ENCODE measurements at places on chromosomes 2 and 18.

GRCh38 chr2:15909157-15909556 is 31.2 kb upstream of the MYCN start:
- DNase-seq, result no peak

DNA sequence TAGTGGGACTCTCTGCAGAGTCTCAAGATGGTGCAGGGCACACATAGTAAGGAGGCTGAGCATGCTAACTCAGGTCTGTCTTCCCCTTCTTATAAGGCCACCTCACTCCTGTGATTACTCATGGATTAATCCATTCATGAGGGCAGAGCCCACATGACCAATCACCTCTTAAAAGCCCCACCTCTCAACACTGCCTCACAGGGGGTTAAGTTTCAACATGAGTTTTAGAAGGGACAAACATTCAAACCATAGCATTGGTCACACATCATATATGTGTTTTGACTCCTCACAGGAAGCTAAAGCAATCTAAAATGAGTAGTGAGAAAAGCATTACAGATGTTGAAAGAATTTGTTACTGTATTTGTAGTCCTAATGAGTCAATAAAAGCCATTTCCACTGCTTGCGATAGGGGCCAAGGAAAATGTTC is 57.5 kb downstream of the DTNA start:
- no peak for DNase-seq

- no peak for DNase-seq
Observed at GRCh38 chr2:37323781-37324535, 675 bp downstream of the PRKD3 start.

GRCh38 chr2:202237787-202238233 is 587 bp downstream of the SUMO1 start:
- peak; percentile 60 for DNase-seq

GRCh38 chr2:30136764-30137444 is 9.9 kb upstream of the YPEL5 start:
- DNase-seq, result no peak

DNA sequence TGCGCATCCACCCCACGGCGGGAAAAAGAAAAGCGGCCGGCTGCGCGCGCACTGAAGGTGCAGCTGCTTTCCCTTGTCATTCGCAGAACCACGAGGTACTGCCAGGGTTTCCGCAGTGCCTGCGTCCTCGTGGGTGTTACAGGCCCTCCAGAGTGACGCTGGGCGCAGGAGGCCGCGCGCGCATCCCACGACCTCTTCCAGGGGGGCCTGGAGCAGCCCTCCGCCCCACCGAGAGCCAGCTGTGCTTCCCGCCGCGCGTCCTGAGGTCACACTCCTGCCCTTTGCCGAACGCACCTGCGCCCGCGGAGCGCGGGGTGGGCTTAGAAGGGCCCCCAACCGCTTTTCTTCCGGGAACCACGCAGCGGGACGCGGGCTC is 378 bp upstream of the IAH1 start:
- no peak for DNase-seq

GRCh38 chr2:240919161-240919781 is 13.1 kb downstream of the CROCC2 start:
- DNase-seq, result no peak

DNA sequence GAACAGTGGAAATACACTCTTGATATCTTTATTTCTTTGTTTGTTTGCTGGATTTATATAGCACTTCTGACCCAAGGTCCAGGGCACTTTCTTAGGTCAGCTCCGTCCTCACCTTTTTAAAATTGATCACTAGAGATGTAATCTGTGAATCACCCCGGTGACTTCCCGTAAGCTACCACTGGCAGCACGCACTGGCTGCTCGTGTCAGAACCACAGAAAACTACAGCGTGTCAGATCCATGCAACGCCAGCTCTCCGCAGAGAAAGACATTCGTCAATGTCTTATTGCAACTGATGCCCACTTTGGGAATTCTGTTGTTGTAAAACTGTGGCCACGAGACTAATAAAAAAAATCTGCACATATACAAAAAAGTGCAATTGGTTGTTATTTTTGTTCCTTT is 779.4 kb upstream of the ZEB2 start:
- no peak for DNase-seq

- no peak for DNase-seq
Observed at GRCh38 chr2:28486526-28486925, 9.3 kb upstream of the PLB1 start.

DNA sequence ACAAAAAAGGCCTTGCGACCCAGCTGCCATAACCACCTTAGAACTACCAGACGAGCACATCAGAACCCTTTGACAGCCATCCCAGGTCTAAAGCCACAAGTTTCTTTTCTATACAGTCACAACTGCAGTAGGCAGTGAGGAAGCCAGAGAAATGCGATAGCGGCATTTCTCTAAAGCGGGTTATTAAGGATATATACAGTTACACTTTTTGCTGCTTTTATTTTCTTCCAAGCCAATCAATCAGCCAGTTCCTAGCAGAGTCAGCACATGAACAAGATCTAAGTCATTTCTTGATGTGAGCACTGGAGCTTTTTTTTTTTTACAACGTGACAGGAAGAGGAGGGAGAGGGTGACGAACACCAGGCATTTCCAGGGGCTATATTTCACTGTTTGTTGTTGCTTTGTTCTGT is 48.8 kb downstream of the FEZ2 start:
- DNase-seq, result no peak

DNA sequence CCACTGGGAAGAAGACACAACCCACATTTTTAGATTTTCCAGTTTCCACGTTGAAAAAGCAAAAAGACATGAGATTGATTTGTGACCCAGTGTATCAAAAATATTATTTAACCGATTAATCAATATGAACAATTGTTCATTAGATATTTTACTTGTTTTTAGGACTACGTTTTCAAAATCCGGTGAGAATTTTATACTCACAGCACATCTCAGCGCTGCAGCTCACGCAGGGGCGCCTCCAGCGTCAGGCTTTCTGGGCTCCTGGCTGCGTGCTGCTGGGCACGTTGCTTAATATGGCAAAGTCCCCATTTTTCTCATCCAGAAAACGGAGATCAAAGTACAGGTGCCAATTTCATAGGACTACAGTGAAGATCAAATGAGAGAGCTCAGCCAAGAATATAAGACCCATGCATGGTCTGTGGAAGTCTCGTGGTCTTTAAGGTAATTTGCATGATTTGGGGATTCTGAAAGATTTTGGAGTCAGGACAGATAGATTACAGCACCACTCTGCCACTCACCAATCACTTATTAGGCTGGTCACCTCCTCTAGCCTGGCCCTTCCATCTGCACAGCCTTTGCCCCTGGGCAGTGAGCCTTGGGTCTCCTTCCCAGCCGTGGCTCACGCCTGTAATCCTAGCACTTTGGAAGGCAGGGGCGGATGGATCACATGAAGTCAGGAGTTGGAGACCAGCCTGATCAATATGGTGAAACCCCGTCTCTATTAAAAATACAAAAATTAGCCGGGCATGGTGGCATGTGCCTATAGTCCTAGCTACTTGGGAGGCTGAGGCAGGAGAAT is 36.2 kb downstream of the PTPN18 start:
- no peak for DNase-seq

- peak; percentile 35 for DNase-seq
Observed at GRCh38 chr2:207683879-207684627, 27.4 kb upstream of the CCNYL1 start.

DNA sequence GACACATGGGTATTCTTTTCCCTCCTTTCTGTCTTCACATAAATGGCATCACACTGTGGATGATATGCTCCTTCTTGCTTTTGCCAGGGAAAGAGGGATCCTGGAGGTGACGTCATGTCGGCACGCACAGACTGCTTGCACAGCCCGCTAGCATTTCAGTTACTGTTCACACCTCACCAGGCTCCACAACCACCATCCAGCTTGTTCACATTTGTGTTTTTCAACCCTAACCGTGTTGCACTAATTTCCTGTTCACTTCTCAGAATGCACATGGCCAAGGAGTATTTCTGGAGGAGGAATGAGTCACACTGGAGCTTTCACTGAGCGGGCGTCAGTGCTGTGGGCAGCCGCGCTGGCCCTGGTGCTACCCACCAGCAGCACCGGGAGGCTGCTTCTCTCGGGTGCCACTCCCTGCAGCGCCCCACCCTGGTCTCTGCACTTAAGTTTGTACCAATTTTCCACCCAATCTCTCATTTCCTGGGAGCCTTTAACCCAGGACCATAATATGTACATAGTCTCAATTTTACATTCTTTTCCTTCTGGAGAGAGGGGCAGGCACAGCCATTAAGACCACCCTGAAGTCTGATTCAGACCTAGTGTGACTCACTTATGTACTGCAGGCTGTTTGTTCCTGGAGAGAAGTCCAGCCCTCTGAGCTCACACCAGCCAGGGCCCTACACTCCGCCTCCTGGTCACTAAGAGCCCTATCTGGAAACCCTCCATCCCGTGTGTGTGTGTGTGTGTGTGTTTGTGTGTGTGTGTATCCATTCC is 65.1 kb downstream of the MBP start:
- DNase-seq, result no peak

DNA sequence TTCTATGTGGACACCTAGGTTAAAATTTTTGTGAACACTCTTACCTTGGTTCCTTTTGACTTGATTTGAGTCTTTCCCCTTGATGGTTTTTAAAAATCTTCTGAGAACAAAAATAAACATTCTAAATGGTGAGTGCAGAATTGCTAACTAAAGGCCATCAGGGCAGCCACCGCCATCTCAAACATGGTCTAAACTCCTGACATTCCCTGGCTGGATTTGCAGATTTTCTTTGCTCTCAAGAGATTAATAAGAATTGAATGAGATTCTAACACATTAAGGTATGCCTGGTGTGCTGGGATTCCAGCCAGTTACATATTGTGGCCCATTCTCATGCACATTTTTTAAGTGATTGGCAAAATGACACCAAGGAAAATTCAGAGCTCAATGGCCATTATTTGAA is 17.2 kb upstream of the CTDP1 start:
- no peak for DNase-seq

GRCh38 chr2:124138076-124138475 is 113.0 kb downstream of the CNTNAP5 start:
- no peak for DNase-seq

DNA sequence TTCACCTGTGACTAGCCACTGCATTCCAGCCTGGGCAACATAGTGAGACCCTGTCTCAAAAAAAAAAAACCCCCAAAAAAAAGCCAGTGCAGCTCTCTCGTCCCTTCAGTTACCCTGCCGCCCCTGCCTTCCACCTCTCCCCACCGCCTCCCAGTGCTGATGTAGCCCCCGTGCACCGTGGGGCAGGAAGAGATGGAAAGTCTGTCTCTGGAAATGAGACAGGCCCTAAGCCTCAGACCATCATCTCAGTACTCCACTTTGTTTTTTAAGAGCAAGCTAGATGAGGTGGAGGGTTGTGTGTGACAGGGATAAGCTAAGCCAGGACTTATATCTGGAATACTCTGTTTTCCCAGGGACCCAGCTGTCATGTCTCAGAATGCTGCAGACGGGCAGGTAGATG is 32.0 kb downstream of the MERTK start:
- DNase-seq, result no peak

DNA sequence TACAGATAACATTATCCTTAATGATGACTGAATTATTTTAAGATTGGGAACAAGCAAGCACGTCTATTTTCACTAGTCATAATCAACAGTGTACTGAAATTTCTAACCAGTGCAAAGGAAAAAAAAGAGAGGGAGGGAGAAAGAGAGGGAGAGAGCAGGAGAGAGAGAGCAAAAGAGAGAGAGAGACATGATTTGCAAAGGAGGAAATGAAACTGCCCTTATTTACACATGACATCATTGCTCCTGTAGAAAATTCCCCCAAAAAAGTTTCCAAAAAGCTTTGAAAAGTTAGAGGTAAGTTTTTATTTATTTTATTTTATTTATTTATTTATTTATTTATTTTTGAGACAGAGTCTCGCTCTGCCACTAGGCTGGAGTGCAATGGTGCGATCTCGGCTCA is 355.3 kb upstream of the CELF4 start:
- no peak for DNase-seq

GRCh38 chr2:215749092-215749957 is 264.0 kb downstream of the MREG start:
- no peak for DNase-seq

DNA sequence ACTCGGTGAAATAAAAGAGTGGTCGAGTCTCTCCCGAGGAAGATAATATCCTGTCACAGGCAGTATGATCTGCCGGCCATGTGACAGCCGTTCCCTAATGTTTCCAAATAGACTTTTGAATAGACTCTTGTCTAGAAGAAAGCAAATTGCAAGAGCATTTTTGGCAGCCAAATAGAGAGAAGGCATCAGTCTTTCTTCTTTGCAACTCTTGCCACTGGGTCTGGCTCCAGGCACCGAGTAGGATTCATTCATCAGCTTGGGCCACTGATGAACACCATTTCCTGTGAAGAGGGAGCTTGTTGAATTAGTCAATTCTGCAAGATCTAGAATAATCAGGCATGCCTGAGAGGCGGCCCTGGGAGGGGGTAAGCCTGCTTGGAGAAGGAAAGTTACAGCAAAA is 165.6 kb downstream of the KLHL29 start:
- no peak for DNase-seq

GRCh38 chr2:47211497-47212011 is 56.4 kb upstream of the STPG4 start:
- DNase-seq, result no peak

DNA sequence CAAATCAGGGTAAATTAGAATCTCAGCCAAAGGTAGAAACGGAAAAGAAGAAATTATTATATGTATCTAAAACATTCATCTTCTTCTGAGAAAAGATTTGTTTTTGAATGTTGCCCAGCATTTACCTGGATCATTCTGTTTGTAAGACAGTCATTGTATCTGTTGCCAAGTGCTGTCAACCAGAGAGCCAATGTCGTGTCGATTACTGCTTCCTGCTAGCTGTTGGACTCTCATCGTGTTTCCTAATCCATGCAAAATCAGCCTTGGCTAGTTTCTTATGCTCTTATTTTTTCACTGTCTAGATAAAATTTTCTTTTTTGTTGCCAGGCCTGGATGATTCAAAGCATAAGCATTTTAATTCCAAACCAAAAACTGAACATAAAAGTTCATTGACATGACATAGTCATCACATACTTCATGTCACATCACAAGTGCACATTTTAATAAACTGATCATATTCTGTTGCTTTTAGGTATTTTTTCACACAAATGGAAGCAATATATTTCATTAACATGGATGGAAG is 202.3 kb downstream of the KCNH7 start:
- no peak for DNase-seq

All from HEK293T (cell line).